A673 (cell line): ENCODE measurements at places on chromosomes 13 and 19.

DNA sequence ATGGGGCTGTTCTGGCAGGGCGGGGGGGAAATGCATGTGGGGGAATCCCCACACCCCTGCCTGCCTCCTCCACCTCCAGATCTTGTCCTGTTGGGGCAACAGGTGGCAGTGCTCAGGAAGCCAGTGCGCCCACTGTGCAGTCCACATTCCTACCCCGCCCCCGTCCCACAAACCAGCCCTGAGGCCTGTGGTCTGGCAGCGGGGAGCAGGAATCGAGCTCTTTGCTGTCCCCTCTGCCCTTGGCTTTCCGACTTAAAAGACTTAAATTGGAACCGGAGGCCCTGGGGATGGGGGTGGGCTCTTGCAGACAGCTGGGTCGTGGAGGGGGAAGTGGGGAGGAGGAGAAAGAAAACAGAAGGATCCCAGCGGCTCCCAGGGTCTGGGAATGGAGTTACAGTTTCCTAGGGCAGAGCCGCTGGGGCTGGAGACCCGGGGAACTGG, 4.3 kb downstream of the NANOS3 start:
- DNase-seq: no peak

DNA sequence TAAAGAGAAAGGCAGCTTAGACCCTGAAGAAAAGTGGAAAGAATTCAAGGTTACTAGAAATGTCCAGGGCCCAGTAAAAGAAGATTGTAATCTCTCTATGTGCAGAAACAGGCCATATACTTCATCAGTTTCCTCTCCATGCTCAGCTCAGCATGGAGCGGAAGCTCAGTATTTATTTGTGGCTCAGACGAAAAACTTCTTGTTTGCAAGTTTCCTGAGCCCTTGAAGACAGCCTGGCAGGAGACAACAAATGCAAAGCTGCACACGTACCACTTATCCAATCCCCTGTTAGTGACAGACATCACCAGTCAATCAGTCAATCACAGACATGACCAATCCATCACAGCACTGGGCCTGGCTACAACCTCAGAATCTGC, 8.1 kb upstream of the KLF2 start:
- DNase-seq: peak; percentile 76

DNA sequence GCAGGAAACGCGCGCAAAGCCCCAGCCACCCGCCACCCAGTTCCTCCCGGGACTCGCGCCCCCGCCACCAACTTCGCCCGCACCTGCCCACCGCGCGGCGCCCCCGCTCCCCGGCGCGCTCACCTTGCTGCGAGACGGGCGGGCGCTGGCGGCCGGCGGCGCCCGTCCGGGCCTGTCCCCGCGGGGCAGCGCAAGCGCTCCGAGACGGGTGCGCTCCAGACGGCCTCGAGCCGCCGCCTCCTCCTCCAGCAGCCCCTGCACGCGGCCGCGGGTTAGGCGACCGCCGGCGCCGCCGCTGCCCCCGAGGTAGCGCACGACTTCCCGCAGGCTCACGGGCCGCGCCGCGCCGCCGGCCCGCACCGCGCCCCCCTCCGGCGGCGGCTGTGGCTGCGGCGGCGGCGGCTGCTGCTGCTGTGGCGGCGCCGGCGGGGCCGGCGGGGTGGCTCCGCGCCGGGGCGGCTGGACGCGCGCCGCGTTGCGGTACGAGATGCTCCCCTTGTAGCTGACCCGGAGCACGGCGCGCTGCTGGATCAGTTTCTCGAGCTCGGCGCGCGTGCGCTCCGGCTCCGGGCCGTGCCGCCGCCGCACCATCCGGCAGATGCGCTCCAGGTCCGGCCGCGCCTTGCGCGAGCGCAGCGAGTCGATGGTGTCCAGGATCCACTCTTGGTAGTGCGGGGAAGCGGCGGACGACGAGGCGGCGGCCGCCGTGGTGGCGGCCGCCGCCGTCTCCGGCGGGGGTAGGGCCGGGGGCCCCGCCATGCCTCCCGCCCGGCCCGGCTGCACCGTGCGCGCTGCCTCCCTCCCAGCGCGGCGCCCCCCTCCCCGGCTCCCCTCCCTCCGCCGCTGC, 666 bp downstream of the SAMD1 start:
- DNase-seq: peak; percentile 74

- DNase-seq: no peak
Observed at GRCh38 chr13:102983496-102983895, 82.7 kb downstream of the SLC10A2 start.

GRCh38 chr13:114019367-114019766, 45.5 kb upstream of the C13orf46 start:
- peak; percentile 48 for DNase-seq

DNA sequence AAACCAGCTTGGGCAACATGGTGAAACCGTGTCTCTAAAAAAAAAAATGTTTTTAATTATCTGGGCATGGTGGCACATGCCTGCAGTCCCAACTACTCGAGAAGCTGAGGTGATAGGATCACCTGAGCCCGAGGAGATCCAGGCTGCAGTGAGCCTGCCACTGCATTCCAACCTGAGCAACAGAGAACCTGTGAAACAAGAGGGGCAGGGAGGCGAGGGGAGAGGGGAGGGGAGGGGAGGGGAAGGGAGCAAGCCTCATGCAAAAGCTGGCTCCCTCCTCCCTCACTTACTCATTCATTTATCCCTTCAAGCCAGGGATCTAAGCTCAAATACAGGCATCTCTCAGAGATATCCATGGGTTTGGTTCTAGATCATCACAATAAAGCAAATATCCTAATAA, 8.9 kb downstream of the ATP7B start:
- no peak for DNase-seq

- no peak for DNase-seq
Observed at GRCh38 chr13:52085421-52085820, 43.5 kb downstream of the NEK5 start.

DNA sequence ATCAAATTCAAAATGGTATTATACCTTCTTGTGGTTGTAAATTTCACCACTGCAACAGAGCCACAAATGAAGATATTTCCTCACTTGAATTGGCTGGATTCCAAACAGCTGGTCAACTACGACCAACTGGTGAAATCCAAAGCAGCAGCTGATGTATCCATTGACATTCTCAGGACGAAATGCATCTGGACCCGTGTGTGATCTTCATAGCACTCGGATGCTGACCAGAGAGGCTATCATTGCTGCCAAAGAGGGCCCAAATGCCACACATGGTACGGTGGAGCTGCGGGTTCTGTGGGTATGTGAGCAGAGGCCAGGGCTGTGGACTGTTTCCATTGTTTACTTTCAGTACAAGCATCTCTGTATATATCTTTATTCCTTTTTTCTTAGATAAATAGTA, 25.6 kb upstream of the PCCA start:
- DNase-seq: peak; percentile 18

DNA sequence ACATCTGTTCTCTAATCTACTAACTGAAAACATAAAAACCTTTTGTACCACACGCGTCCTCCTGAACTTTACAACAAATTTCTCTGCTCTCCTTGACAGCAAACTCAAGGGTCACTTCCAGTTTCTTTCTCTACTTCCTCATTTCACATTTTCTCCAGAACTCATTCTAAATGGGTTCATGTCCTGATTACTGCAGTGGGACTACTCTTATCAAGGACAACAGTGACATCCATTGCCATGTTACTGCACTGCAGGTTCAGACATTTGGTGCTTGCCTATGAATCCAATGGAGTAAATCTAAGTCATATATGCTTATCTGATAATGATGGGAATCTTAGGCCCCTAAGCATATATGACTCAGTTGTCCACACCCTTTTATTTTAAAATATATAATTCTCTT, 35.3 kb downstream of the FPR3 start:
- peak; percentile 10 for DNase-seq

DNA sequence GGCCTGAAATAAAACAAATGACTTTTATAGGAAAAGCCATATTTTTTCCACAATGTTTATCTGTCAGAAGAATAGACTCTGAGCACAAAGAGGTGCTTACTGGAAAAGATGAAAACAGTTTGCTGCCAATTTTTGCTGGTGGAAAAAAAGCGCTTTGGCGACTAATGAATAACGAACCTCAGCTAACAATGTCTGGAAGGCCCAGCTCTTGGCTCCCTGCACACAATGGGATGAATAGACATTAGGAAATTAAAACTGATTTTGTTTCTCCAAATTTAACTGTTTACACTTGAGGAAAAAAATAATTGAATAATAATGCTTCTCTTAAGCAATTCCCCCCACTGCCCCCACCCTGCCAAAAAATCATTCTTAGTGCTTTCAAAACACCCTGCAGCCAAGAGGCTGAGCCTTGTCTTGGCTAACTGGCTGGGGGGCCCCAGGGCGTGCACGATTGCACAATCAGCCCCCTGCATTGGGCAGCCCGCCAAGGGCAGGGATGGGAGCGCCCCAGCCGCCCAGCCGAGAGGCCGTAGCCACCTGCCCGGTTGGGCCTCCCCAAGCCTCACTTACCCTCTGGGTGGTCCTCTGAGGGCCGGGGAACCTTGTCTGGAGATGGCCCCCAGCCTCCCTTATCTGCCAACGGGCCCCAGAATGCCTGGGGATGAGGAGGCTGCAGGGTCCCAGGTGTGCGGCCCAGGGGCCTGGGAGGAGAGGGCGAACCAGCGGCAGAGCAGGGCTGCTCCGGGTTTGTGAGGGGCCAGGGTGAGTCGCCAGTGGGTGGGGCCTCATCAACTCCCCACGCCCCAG, 16.8 kb downstream of the CEBPG start:
- no peak for DNase-seq

GRCh38 chr13:49459580-49459979, 15.5 kb downstream of the SETDB2 start:
- no peak for DNase-seq

GRCh38 chr19:46609511-46610412, 8.6 kb downstream of the CALM3 start:
- DNase-seq: no peak

- DNase-seq: peak; percentile 11
Observed at GRCh38 chr19:42850981-42851717, 28.4 kb downstream of the PSG1 start.

- DNase-seq: peak; percentile 80
Observed at GRCh38 chr19:17235300-17235970, 9.4 kb downstream of the OCEL1 start.

DNA sequence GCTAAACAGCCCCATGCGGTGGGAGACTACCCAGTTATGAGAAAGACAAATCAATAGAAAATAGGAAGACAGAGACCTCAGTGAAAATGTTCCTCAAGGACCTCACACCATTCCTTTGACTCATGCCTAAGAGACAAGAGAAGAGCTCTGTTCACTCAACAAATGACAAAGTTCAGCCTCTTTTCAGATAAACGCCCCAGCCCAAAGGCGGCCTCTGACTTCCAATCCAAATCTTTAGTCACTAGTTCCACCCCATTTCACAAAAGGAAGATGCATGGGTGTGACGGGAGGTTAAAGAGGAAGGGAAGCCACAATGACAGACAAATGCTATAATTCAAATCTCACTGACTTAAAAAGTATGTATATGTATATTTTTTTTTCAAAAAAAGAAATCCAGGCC, 8.1 kb downstream of the CARS2 start:
- no peak for DNase-seq

DNA sequence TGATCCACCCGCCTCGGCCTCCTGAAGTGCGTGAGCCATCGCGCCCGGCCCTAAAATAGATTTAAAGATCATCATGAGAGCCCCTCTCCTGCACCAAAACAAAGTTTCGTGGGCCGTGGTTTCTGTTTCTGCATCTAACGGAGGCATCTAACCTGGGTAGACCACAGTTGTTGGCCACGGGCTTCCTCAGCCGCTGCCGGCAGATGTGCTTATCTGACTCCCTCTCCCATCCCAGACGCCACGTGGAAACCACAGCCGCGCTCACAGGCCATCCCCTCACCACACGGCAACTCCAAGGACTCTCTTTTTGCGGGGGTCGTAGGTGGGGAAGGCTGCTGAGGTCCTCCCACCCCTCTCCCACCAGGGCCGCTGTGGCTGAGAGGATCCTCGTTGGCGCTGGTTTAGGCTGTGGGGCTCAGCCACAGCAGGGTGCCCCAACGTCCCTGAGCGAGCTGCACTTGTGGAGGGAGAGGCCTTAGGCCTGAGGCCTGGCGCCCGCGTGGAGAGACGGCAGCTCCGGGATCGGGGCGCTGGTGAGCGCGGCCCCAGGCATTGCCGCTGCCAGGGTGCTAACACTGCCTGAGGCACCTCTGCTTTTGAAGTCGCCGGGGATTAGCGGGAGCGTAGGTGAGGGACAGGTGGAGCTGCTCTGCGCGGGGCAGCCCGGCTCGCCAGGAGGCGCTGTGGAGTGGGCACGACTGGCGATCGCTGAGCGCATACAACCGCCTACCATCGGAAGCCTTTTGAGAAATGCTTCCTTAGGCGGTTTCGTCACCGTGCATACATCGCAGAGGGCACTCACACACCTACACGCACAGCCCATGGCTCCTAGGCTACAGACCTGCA, 8.9 kb downstream of the ZSCAN1 start:
- no peak for DNase-seq

- DNase-seq: no peak
Observed at GRCh38 chr13:64534302-64534701, 2695.8 kb downstream of the PCDH9 start.

GRCh38 chr13:112057736-112058518, 9.0 kb upstream of the SOX1 start:
- DNase-seq: peak; percentile 43
